ENCODE measurements at places on chromosomes 1 and 21. TPM values are rescaled to one million over a fixed set of nuclear protein-coding genes. Genes with fewer than 3 reads are reported as not detected.

GRCh38 chr1:85404408-85404807, 60.6 kb downstream of the DDAH1 start:
- H3K27me3 ChIP-seq, result peaks cover 2% of the 10 kb centered on the region
- H3K4me1 ChIP-seq, result no peaks in the 10 kb centered on the region
- no peaks in the 10 kb centered on the region for H3K36me3 ChIP-seq
- no peak overlapping the region for H3K27ac ChIP-seq
- H3K4me3 ChIP-seq, result no peak overlapping the region

GRCh38 chr1:147115496-147115895, 56.8 kb downstream of the PRKAB2 start:
- H3K36me3 ChIP-seq, result no peaks in the 10 kb centered on the region
- H3K27ac ChIP-seq, result no peak overlapping the region
- no peaks in the 10 kb centered on the region for H3K4me1 ChIP-seq
- H3K27me3 ChIP-seq, result no peaks in the 10 kb centered on the region
- no peak for DNase-seq

SIPA1L2 gene
- 177 TPM for total RNA-seq

- DNase-seq, result no peak
- H3K4me1 ChIP-seq, result peaks cover 6% of the 10 kb centered on the region
- no peaks in the 10 kb centered on the region for H3K36me3 ChIP-seq
- H3K27me3 ChIP-seq, result peaks cover 1% of the 10 kb centered on the region
Measured at GRCh38 chr1:221182791-221183533, 303.7 kb downstream of the HLX start.

ESPN gene
- total RNA-seq, result 25.7 TPM

- no peaks in the 10 kb centered on the region for H3K36me3 ChIP-seq
- no peaks in the 10 kb centered on the region for H3K27me3 ChIP-seq
- no peak overlapping the region for H3K27ac ChIP-seq
- no peak for DNase-seq
- H3K4me3 ChIP-seq, result no peak overlapping the region
- H3K4me1 ChIP-seq, result no peaks in the 10 kb centered on the region
Measured at GRCh38 chr1:67489643-67490042, 59.4 kb upstream of the SERBP1 start.

PRPF38B gene
- total RNA-seq, result 52.2 TPM

CCDC181 gene
- total RNA-seq, result 1.1 TPM

PDZK1IP1 gene
- not detected for total RNA-seq

DNA sequence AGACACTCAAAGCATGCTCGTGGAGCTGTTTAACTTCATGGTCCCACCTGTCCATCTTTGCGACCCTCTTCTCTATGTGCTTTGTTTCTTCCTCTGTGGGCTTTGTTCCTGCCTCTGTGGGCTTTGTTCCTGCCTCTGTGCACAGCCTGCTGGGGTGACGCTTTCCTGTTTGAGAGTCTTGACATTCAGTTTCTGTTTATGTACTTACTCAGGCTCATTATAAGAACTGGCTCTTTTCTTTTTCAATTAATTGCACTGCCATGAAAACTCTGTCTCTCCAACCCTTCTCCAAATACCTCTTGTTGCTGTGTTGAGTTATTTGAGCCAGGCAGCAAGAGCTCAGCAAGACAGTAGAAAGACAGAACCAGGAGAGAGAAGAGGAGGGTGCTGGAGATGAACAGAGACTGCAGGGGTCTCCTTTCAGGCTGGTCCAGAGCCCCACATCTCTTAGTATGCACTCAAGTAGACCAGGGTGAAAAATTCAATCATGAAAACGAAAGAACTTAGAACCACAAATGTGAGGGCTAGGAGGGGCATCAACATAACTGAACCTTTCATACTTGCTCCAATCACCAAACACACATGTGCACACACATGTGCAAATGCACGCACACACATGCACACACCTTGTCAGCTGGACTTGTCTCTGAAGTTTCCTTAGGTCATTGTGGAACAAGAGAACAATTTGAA, 88.3 kb upstream of the SGIP1 start:
- DNase-seq, result no peak
- H3K4me3 ChIP-seq, result no peak overlapping the region
- H3K36me3 ChIP-seq, result no peaks in the 10 kb centered on the region
- H3K27me3 ChIP-seq, result no peaks in the 10 kb centered on the region
- no peak overlapping the region for H3K27ac ChIP-seq

OR10T2 gene
- not detected for total RNA-seq

OR2M5 gene
- total RNA-seq, result not detected

ZNF593 gene
- 35.9 TPM for total RNA-seq

GRCh38 chr1:7224644-7225043, 439.4 kb downstream of the CAMTA1 start:
- no peak overlapping the region for H3K4me3 ChIP-seq
- H3K27ac ChIP-seq, result no peak overlapping the region
- H3K36me3 ChIP-seq, result no peaks in the 10 kb centered on the region
- DNase-seq, result no peak

DNA sequence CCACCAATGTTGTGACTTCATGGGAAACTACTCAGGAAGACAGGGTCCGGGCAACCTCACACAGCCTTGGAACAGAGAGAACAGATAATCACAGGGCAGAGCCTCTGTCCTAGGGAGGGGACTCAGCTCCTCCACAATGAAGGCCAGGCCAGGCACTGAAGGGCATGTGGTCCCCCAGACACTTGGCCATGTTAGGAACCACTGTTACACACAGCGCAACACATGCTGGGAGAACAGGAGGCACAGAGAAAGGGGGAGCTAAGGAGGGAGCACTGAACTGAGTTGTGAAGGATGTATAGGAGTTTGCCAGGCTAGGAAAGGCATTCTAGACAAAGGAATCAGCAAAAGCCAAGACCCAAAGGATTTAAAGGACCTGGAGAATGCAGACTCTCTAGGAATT, 127.6 kb downstream of the DMRTB1 start:
- no peaks in the 10 kb centered on the region for H3K36me3 ChIP-seq
- H3K27me3 ChIP-seq, result peaks cover 4% of the 10 kb centered on the region
- H3K4me3 ChIP-seq, result no peak overlapping the region
- peaks cover 43% of the 10 kb centered on the region for H3K4me1 ChIP-seq
- no peak overlapping the region for H3K27ac ChIP-seq

GPR37L1 gene
- not detected for total RNA-seq

GRCh38 chr1:246221485-246222255, 285.4 kb downstream of the SMYD3 start:
- peaks cover 4% of the 10 kb centered on the region for H3K36me3 ChIP-seq
- H3K4me3 ChIP-seq, result no peak overlapping the region
- H3K4me1 ChIP-seq, result peaks cover 13% of the 10 kb centered on the region
- peaks cover 7% of the 10 kb centered on the region for H3K27me3 ChIP-seq
- H3K27ac ChIP-seq, result no peak overlapping the region

S100A7A gene
- total RNA-seq, result not detected

DNA sequence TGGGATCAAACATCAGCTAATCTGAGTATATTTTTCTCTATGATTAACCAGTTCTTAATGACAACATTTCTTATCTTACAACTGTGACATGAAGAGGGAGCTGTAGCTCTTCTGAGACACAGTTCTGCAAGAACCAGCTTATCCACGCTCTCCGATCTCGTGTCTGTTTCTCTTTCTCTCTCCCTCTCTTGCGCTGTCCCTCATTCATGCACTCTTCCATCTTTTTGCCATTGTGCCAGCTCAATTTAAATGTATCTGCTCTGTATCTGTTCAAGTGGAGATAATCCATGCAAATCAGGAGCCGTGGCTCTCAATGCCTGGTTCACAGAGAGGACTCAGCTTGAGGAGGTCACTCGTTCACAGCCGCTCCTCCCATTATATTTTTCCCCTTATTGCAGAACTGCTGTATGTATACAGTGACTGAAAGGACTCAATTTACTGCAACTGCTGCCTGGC, 494.7 kb upstream of the ADGRL2 start:
- H3K27me3 ChIP-seq, result no peaks in the 10 kb centered on the region
- H3K27ac ChIP-seq, result no peak overlapping the region
- H3K4me3 ChIP-seq, result no peak overlapping the region

DNA sequence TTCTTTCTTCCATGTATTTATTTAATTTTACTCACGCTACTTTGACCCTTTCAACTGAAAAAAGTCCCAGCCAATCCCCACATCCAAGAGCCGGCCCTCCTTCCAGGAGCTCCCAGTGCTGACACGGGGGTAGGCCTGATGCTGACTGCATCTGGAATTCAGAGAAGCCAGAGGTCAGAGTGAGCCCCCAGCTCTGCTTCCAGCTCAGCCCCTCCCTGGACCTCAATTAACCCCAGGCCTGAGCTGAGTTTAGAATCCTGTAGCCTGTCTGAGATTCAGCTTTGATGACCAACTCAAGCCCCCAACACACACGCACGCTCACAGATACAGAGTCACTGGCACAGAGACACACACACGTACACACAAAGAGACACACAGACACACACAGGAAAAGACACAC, 247.9 kb downstream of the NPHP4 start:
- H3K36me3 ChIP-seq, result peaks cover 2% of the 10 kb centered on the region
- no peak for DNase-seq
- H3K27me3 ChIP-seq, result peaks cover 3% of the 10 kb centered on the region
- H3K4me3 ChIP-seq, result no peak overlapping the region
- H3K4me1 ChIP-seq, result peaks cover 3% of the 10 kb centered on the region

GUCA2A gene
- total RNA-seq, result not detected

DNA sequence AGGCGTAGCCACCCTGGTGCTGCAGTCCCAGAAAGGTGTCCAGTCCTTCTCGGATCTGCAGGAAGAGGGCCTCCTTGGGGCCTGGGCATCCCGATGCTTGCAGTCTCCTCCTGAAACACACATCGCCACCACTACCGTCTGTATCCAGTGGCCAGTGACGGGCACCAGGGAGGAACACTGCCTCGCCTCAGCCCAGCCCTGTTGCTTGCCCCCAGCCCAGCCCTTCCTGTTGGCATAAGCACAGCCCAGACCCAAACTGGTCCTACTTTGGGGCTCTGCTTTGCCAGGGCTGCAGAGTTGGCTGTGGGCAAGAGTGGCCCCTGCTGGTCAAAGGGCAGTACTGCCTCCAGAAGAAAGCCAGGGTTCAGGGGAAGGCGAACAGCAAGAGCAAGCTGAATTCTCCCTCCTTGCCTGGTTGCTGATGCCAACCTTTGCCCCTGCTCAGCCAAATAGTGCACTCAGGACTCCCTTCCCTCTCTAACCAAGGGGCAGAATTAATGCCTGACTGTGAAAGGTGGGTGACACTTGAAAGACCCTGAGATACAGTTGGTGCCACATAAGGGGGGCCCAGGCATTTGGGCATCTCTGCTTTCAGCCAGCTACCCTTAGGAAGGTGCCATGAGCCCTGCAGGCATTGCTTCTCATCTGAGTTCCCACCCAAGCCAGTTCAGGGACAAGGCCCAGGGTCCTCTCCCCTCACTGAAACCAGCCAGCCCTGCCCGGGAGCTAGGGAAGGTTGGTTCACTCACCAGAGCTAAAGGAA, 11.1 kb upstream of the ARHGEF2 start:
- peak; percentile 82 for DNase-seq
- H3K4me1 ChIP-seq, result peaks cover 3% of the 10 kb centered on the region
- peaks cover 7% of the 10 kb centered on the region for H3K27me3 ChIP-seq
- no peak overlapping the region for H3K27ac ChIP-seq
- no peak overlapping the region for H3K4me3 ChIP-seq

ZDHHC18 gene
- total RNA-seq, result 52.6 TPM

- H3K36me3 ChIP-seq, result peaks cover 4% of the 10 kb centered on the region
- DNase-seq, result no peak
- H3K27ac ChIP-seq, result no peak overlapping the region
- no peak overlapping the region for H3K4me3 ChIP-seq
- peaks cover 5% of the 10 kb centered on the region for H3K4me1 ChIP-seq
Measured at GRCh38 chr21:34302521-34302920, 61.3 kb upstream of the KCNE2 start.

CYP2J2 gene
- not detected for total RNA-seq

Measured in glutamatergic neuron (in vitro differentiated cells).